Thoracic aorta (tissue), 2 donors: ENCODE measurements at places on chromosomes 7 and 10.

DNA sequence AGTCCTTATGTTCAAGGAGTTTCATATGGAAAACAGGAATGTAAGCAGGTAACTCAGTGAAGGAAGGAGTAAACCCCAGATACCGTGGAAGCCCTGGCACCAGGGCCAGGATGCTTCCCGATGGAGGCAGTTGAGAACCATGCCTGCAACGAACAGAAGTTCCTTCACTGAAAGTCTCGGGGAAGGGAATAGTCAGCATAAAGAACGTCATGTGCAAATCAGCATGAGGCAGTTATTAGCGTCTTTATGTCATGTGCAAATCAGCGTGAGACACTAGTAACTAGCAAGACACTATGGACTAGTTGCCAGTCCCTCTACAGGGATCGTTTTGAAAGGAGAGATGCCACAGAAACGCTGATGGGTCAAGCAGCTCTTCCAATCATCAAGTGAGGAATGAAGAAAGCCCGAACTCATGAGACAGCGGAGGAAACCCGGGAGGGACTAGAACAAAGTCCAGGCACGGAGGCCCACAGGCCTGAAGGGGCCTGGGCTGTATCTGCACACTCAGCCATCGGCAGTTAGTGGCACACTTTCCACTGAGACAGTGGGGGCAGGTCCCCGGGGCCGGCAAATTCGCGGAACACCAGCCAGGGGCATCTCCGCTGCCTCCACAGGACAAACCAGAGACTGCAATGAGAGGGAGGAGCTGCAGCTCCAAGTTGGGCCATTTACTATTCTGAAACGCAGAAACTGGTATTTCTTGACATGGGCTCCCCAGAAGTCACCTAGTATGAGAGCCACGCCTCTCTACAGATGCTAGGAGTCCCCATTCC is 109.6 kb downstream of the SFMBT2 start:
- no peak for DNase-seq

DNA sequence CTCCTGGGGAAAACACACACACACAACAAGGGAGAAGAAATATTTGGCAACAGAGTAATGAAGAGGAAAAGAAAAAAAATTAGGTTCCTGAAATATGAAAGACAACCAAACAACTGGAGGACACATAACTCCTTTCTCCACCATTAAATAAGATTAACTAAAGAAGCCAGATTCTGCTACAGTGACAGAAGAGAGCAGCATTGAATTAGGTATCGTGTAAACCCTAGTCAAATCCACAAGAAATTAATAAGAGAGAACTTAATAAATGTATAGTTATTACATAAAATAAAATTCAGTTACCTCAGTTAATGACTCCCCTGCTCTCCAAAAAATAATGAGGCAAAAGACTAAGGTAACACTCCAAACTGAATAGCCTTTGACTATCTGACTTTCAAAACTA is 306.7 kb downstream of the CRPPA start:
- DNase-seq, result no peak

DNA sequence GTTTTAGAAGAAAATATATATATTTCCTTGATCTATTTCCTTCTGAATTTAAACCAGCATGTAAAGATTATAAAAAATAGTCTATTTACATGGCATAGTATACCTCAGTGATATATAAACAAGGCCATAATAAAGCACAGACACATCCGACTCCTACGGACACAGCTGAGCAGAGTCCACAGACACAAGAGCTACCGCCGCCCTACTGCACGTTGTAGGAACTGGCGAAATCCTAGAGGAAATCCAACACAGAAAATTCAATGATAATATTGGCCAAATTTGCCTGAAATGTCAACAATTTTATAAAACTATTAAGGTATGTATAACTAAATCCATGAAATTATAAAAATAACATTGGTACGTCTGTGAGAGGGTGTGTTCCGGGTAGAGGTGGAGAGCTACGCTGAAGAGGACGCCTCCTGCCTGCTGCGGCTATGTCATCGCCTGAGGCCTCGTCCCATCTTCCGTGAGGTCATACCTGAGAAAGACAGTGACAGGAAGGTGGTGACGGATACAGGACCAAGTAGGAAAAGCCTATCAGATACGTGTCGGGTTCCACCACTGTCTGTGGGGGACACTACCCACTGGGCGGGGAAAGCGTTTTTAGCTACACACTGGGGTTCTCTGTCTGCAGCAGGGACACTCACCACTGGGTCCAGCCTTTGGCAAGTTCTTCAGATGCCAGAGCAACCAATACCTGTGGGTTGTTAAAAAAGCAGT is 29.3 kb upstream of the NCAPG2 start:
- no peak for DNase-seq

DNA sequence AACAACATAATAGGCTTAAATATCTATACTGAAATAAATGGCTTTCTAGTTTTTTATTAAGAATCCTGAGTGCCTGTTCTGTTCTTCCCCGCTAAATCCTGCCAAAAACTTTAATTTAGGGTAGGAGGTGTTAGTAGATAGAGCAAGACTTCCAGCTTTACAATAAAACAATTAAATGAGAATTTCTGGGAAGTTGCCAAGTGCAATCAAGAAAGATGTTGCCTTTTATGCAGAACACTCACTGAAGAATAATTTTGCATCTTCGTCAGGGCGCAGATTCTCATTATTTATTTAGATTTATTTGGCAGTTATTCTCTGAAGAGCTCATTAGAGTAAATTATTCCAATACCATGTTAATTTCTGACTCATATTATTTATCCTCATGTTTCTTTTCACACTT is 103.2 kb upstream of the GPR141 start:
- no peak for DNase-seq

DNA sequence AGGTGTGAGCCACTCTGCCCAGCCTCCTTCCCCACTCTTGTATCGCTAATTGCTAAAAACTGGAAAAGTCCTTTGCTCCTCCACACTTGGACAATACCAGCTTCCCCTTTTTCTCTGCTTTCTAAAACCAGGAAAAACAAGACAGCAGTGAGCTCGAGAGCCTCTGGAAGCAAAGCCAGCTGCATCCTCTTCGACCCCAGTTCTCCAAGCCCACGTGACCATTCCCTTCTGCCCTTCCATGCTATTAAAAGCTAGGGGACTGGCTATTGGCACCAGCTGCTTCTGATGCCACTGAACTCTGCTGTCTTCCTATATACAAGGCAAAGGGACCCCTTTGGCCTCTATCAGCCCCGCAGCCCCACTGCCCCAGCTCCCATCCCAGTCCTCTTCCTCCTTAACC is 92.2 kb downstream of the SPDYE5 start:
- no peak for DNase-seq

- DNase-seq, result no peak
These were observed 25.1 kb upstream of the GHRHR start for GRCh38 chr7:30938435-30939316.

DNA sequence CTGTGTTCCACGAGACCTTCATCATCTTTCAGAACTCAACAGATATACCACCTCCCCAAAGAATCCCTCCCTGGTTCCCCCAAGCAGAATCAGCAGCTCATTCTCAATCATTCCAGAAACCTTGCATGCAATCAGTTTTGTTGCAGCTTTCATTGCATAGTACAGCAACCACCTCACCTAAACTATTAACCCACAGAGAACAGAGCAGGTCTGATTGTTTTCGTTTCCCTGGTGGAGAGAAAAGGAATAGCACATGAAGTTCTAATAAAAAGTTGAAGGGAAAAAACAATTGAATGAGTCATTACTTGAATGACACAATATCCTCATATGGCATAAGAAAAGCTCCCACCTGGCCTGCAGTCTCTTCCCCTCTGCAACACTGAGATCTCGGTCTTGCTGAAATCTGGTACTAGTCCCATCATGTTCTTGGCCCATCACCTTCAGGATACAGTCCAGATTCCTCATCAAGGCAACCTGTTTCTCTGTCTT is 147.1 kb upstream of the GDF10 start:
- no peak for DNase-seq

DNA sequence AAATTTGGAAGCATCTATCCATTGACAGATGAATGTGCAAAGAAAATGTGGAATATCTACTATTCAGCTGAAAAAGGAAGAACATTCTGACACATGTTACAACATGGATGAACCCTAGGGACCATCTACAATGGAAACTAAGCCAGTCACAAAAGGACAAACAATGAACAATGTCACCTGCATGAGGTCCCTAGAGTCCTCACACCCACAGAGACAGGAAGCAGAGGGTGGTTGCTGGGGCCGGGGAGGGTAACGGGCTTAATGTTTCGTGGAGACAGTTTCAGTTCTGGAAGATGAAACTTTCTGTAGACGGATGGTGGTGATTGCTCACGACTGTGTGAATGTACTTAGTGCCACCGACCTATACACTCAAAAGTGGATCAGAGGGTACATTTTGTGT is 282.9 kb downstream of the ADARB2 start:
- DNase-seq, result no peak

DNA sequence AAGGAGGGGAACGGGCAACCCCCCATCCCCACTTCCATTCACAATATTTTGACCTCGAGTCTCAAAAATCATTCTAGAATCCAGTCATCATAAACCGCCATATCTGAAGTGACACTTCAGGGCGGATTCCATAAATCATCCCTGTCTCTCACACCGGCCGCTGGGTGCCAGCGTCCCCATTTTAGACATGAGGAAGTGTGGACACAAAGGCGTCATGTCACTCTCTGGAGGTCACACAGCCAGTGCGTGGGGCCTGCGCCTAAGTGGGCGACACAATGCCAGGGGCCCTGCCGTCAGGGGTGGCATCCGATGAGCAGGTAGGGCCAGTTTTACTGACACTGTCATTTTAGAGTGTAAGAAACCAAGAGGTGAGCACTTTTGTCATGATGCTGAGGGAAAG is 19.5 kb downstream of the KCNH2 start:
- DNase-seq, result no peak

DNA sequence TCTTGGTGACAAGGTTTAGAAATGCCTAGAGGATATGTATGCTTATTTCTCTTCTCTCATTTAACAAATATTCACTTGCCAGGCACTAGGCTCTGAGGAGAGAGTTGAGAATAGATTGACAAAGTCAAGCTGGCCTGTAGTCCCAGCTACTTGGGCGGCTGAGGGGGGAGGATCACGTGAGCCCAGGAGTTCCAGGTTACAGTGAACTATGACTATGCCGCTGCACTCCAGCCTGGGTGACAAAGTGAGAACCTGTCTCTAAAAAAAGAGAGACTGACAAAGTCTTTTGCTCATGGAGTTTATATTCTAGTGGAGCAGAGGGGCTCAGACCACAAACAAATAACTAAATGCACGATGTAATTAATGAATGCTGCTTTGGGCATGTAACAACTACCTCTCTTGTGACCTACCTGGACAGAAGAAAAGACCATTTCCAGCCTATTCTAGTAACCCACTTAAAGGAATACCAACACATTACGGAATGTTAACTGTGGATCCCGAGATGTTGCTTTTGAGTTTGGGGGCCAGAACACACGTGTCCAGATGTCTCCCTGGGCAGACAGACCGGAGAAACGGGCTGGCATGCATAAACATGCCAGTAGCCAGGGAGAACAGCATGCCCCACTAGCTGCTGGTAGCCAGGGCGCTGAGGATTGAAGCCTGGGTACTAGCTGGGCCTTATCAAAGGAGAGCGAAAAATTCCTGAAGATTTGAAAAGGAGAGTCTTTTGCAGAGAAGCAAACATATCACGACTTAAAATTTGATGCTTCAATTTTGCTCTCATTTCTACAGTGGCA is 2.6 kb upstream of the BMPR1A start:
- no peak for DNase-seq

DNA sequence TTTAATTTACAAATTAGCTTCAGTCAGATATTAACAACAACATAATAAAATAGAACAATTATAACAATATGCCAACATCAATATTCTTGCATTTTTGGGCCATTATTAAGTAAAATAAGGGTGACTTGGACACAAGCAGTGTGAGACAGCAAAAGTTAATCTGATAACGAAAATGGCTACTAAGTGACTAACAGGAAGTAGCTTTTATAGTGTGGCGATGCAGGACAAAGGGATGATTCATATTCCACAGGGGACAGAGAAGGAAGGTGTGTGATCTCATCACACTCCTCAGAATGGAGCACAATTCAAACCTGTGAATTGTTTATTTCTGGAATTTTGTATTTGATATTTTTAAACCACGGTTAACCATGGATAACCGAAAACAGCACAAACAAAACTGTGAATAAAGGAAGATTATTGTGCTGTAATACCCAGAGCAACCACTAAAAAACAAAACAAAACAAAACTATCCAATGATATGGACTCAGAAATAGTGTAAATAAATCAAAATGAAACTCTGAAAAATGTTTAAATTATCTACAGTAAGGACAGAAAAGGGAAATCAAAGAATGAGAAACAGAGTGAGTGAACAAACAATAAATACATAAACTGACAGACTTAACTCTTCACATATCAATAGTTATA is 66.9 kb upstream of the TFEC start:
- DNase-seq, result no peak

DNA sequence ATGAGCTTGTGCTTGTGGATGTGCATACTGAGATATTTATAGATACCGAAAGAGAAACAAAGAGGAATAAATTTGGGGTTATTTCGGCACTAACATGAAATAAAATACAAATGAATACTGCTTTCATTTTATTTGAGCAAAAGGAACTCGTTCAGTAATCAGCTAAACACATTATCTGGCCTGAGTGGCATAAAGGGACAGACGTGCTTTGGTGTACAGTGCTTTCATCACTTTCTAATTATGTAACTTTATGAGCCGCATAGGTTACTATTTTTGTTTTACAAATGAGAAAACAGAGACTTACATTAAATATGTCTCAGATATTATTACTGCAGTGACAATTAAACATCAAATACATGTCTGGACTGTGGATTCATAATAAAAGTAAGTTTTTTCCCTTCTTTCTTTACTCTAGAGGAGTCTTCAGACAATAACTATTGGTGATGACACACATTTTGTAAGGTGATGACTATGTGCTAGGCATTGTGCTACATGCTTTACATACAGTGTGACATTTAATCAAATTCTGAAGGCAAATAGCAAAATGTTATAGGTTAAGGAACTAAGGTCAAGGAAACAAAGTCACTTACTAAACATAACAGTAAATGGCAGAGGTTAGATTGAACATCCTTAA is 503.3 kb downstream of the SORCS1 start:
- DNase-seq, result no peak
